ENCODE measurements at places on chromosomes 11 and 22.

GRCh38 chr11:58193391-58193790 is 4.5 kb downstream of the OR9Q2 start:
- no peak for DNase-seq

GRCh38 chr11:94297985-94298576 is 6.3 kb upstream of the IZUMO1R start:
- no peak for DNase-seq

- no peak for DNase-seq
These were observed 47.4 kb downstream of the SYT13 start for GRCh38 chr11:45238724-45239123.

DNA sequence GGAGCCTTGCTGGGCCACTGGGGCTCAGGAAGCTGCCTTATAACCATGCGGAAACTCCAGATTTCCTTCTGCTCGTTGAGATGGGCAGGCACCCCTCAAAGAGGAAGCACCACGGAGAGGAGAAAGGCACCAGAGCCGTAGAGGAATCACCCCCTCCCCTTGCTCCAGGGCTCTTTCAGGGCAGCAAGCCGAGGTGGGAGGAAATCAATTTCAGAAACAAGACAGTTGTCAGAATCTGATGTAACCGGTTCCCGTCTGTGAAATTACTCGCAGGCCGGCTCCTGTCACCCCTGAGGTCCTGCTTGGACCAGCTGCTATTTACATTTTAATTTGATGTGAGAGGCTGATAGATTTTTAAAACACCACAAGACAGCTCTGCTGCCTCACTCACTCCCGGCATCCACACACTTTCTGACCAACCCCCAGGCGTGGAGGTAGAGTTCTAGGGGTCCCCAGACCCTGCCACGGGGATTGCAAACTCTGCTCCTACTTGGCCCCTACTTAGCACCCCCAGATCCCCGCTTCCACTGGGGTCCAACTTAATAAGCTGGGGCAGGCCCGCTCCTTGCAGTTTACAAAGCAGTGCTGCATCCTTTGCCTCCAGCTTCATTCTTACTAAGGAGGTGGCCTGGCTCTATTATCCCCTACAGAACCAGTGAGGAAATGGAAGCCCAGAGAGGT is 162.5 kb downstream of the CEP164 start:
- DNase-seq = no peak

DNA sequence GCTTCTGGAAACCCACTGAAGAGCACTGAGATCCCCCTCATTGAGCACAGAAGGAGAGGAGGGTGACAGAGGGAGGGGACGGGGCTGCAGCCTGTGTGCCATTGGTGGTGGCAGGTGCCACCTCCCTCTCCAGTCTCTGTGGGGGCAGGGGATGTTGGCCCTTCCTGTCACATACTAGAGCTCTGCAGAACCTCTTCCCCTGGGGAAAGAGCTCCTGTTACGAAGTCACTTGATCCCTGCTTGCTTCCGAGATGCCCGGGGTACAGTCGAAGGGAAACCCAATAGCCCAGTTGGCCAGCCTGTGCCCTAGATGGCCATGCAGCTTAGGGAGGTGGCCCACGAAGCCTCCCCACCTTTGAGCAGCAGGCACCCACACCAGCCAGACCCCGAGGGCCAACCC is 29.4 kb downstream of the DAGLA start:
- no peak for DNase-seq

GRCh38 chr11:134731213-134731961 is 319.3 kb upstream of the B3GAT1 start:
- no peak for DNase-seq

GRCh38 chr11:128476049-128476448 is 111.3 kb downstream of the ETS1 start:
- DNase-seq = no peak

GRCh38 chr11:36464720-36465119 is 45.4 kb downstream of the TRAF6 start:
- DNase-seq = no peak

DNA sequence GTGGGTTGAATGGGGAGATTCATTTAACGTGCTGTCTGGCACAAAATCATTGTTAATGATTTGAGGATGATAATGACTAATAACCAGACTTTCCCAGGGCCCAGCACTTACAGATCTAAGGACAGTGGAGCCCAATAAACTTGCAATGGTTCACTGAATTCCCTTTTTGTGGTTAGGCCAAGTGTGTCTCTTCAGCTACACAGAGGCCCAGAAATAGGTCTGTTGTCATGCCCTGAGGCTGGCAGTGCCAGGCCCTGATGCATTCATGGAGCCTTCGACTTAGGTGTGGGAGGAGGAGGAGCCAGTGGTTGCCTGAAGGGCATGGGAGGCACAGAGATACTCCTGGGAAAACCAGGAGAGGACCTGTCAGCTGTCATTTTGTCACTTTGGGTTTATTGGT is 56.1 kb downstream of the KIAA1671 start:
- DNase-seq = no peak

DNA sequence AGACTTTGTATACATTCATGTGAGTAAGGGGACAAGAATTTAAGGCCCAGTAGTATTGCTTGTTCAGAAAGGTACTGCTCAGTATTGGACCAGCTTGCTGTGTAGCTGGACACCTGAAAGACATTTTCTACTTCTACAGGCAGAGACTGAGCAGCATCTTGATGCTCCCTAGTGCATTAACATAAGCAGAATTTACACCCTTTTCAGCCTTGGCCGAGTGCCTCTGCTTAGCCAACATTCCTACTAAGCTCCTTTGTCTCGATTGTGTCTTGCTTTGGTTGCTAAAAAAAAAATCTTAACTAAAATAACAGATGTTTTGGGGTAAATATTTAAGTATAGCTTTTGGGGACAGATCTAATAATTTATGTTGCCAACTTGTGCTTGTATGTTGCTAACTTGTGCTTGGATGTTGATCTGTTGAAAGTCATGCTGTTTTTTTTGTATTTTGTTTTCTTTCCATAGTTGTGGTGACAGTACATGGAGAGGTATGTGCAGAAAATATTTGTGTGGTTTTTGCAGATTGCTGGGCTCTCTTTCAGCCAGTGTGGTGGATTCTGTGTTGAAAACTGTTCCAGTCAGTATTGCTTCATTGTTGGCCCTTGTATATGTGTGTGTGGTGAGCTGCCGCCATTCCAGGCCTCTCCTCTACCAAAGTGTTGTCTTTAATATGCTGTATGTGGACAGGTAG is 3.7 kb downstream of the PTS start:
- DNase-seq = no peak

GRCh38 chr11:72607496-72607895 is 66.7 kb downstream of the PDE2A start:
- no peak for DNase-seq

- DNase-seq = no peak
These were observed 53.4 kb downstream of the XRRA1 start for GRCh38 chr11:74895340-74896116.

DNA sequence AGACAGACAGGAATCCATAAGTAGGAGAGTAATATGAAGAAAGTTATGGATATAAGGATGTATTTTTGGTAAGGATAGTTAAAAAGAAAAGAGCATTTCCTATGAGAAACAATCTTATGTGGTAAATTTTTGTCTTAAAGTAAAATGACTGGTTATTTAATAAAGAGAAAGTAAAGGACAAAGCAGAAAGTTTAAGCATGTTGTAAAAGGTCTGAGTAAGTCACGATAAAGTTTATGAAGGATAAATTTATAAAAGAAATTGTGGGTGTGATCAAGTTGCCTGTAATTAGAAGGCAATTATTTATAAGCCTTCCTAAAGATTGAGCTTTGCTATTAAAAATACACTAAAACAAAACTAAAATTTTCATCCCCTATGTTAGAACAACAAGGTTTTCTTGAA is 314.7 kb upstream of the SYN3 start:
- DNase-seq = no peak

- DNase-seq = peak; percentile 40
These were observed 7.7 kb upstream of the FLI1 start for GRCh38 chr11:128686021-128686741.

DNA sequence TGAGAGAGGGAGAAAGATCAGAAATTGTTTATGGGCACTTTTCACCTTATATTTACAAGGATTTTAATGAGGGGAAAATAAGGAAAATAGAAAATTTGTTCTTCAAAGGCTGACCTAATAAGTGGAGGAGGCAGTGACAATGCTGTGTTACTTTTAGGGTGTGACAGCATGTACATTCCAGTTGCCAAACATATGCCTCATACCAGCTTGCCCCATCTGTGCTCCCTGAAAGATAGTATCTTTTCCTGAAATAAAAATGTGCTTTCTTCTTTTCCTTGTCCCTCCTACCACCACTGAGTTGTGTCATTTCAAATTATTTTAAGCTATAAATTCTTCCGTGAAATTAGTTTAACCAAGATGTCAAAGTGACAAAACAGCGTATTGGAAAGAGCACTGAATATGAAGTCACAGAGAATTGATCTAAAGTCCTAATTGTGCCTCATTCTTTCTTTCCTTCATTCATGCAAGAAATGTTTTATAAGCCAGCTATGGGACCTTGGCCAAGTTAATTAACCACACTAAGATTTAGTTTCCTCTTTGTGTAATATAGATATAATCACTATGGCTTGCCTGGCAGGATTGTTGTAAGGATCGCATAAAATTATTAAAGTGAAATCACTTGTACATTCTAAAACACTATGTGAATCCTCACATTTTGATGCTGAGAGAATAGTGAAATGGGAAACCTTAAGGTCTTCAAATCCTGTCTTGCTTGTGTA is 1307.5 kb upstream of the TENM4 start:
- no peak for DNase-seq

DNA sequence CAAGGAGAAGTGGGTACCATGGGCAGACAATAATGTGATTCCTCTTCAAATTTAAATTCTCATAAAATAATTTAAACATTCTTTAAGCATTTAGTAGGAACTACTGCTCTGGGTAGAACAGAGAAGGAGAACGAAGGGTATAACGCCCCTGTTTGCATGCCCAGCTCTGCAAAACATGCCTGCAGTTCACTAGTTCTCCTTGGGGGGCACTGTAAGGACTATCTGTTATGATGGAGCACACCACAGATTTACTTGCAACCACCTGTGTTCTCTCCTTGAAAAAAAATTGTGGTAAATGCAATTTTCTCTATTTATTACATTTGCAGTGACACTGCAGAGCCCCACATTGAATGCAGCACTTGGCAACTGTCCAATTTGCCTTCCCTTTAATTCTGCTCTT is 100.3 kb downstream of the GUCY1A2 start:
- DNase-seq = peak; percentile 3

- DNase-seq = no peak
These were observed 229.2 kb upstream of the MTNR1B start for GRCh38 chr11:92740276-92740675.

DNA sequence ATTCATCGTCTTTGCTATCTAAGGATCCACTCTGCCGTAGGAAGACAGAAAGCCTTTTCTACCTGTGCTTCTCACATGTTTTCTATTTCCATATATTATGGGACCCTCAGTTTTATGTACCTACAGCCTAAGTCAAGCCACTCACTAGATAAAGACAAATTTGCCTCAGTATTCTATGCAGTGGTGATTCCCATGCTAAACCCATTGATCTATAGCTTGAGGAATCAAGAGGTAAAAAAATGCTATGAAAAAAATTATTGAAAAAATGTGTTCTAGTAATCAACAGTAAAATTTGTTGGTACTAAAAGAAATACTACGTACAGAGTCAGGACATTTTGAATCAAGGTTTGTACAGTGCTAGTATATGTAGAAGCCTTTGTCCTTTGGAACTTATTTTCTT is 18.1 kb upstream of the OR5AL1 start:
- DNase-seq = no peak

DNA sequence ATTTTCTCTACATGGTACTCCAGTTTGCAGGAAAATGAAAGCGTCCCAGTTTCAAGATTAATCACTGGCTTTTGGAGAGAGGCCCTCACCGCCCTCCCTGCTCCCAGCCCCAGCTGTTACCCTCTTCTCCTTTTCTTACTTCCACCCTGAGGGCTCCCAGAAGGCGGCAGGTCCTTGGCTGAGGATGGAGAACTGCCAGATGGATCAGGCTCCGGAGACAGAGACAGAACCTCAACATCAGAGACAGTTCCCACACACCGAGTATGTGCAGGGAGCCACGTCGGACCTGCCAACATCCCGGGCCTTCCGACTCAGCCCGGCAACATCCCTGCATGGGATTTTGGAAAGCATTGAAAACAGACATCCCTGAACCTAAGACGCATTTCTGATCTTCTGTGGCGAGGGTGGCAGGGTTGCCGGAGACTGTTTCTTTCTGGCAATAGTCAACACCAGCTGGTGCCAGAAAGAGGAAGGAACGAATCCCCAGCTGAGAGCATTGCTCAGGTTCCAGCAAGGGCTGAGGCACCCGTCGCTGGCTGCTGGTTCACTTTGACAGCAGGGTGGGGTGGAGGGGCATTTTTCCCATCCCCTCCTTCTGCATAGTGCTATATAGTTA is 467.1 kb downstream of the MIAT start:
- DNase-seq = no peak

DNA sequence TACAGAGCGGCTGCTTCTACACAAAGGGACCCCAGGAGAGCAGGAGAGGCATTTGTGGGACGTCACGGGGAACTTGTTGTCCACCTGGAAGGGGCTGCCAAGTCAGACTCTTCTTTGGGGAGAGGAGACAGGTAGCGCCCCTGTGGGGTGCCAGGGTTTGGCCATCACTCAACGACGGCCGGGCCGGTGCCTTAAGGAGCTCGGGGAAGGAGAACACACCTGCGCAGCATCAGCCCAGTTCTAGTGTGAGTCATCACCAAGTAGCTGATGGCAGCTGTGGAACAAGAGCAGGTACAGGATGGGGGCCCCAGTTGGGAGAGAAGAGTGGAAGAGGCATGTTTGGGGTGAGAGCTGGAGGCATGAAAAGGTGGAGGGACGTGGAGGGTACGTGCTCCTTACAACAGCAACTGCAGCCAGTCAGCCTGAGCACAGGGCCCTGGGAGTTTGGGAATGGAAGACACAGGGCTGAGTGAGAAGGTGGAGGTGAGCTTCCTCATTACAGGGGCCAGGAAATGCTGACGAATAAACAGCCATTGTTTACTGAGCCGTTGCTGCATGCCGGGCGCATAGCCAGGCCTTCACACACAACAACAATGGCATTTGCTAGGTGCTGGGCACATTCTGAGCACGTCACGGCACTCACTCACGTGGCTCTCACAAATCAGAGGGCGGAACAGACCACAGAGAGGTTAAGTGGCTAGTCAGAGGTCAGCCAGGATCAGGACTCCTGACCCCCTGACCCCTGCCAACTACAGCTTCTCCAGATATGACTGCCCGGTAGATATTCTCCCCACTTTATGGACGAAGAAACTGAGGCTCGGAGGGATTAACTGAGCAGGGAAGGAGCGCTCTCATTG is 29.1 kb upstream of the TP53I11 start:
- DNase-seq = no peak

GRCh38 chr11:7427733-7428132 is 57.6 kb upstream of the OLFML1 start:
- DNase-seq = no peak

GRCh38 chr11:65243797-65244196 is 18.0 kb upstream of the POLA2 start:
- no peak for DNase-seq

DNA sequence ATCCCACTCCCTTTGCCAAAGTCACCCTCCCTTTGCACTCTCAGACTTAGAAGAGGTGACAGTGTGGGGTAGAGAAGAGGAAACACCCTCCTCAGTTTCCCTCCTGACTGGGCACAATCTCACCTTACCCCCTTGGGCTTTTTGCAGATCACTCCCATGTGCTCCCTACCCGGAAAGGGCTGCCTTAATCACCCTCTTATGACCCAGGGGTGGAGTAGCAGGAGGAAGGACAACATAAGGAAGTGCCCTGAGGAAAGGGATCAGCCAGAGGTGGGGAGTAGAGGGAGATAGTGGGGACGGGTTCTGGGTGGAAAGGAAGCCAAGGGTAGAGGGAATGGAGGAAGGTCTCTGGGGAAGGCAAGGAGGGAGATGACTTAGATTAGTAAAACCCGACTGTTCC is 52.0 kb downstream of the NRXN2 start:
- DNase-seq = no peak

Data from GM13976 (cell line).